Activated T-cell treated with anti-CD3 and anti-CD28 coated beads, Interleukin-2, amount 50 U/mL, for 4 hours (primary cell): ENCODE measurements at places on chromosomes 4 and X. TPM values are rescaled to one million over a fixed set of nuclear protein-coding genes. Genes with fewer than 3 reads are reported as not detected.

- no peak for DNase-seq
Observed at GRCh38 chr4:8099981-8100464, 58.6 kb downstream of the ABLIM2 start.

- no peak for DNase-seq
Observed at GRCh38 chr4:101419336-101420135, 72.2 kb upstream of the PPP3CA start.

DNA sequence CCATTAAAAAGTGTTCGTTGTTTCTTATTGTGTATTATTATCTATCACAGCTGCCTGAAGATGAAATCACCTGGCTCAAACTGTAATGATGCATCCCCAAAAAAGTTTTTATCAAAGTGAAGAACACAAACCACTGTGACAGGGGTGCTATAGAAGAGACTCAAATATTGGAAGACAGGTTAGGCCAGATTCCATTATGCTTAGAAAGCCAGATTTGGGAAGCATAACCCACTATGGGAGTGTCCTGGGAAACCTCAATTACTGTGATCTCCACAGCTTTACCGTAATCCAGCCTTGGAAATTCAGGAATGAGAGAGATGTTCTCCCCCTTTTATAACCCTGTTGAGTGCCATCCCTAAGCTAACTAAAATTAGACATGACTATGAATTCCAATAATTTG, 114.2 kb downstream of the NWD2 start:
- DNase-seq = no peak

- DNase-seq = no peak
Observed at GRCh38 chrX:130975947-130976346, 72.9 kb upstream of the ENOX2 start.

DNA sequence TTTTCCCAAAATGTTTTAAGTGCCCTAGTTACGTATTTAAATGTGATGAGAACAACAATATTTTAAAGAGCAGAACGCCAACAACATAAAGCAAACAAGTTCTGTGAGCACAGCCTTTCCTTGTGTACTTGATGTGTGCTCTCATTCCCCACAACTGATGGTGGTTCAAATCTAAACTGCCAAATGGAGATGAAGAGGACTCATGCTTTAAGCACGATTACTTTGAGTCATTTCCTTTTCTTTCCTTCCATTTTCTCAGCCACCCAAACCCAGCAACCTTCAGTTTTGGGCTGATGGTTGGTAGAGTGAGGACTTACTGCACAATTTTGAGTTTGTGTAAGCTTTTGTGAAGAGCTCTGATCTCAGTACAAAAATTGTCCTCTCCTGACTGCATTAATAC, 1.7 kb downstream of the NSD2 start:
- DNase-seq = no peak

DNA sequence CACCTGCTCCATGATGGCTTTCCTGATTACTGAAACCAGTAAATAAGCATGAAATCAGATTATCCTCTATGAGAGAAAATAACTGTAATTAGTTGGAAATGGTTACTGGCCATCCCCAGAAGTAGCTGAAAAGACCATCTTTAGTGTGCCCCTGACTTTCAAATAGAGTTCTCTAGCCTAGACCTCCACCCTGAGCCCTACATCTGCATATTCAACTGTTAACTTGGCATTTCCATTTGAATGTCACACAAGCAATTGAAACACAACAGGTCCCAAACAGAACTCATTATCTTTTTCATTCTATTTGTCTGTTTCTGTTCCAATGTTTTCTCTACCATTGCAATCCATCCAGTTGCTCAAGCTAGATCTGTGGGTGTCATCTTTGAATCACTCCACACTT, 952.3 kb downstream of the RPA4 start:
- DNase-seq = no peak

DNA sequence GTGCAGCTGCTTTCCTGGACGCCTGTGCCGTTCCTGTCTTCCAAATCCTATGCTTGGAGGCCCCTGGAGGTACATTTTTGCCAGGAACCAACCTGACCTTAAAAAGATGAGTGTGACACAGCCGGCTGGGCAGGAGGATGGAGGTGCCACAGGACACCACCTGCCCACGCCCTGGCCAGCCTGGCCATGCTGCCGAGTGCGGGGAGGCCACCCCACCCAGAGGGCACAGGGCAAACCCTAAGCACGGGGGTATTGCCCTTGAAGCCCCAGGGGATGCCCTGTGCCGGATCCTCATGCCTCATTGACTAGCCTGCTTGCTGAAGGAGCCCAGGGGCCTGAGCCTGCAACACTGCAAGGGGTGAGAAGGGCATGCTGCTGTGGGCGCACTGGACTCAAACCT, 20.1 kb downstream of the FGFR3 start:
- DNase-seq = no peak

- DNase-seq = no peak
Observed at GRCh38 chrX:54509400-54509799, 13.4 kb upstream of the FGD1 start.

GRCh38 chrX:41666251-41666650, 22.5 kb upstream of the GPR34 start:
- no peak for DNase-seq

DNA sequence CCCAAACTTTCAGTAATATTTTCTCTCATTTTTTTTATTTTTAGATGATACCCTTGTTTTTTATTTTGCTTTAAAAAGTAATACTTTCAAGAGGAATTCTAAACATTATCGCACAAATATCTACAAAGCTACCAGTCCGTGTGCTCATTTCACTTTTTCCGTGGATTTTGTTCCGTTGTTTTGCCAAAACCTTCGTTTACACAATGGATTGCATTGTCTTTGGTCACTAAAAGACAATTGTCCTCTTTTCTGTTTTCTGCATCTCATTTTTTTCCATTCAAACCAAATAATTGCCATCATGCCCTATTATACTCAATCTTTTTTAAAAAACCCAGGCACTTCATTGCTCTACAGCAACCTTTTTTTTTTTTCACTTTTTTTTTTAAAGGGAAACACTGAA, 214.9 kb downstream of the CXXC4 start:
- no peak for DNase-seq

DNA sequence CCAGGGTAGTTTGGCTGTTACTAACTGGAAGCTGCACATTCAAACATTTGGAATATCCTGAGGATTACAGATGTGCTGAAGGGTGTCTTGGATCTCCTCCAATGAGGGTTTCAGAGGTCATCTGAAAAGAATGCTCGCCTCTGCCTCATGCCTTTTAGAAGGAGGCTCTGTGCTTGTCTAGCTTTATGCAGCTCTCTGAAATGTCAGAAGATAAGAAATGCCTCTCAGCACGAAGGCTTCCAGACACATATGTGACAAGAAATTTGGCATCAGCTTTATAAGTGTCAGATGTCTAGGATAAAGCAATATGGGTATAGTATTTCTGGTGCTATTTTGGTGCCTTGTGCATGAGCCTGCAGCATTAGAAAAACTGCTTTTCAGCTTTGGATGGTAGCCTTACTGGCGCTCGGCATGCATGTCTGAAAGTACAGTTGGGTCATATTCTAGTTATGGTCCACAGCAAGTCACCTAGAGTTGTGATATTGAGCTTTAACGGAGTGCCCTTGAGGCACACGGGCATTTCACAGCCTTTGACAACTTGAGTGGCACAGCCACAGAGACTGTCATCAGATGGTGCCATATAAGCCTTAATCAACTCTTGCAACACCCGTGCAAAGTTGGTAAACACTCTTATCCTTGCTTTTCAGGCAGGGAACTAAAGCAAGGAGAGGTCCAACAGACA, 70.8 kb upstream of the PGRMC2 start:
- DNase-seq = no peak

- DNase-seq = no peak
Observed at GRCh38 chr4:24862073-24862751, 50.6 kb downstream of the CCDC149 start.

DNA sequence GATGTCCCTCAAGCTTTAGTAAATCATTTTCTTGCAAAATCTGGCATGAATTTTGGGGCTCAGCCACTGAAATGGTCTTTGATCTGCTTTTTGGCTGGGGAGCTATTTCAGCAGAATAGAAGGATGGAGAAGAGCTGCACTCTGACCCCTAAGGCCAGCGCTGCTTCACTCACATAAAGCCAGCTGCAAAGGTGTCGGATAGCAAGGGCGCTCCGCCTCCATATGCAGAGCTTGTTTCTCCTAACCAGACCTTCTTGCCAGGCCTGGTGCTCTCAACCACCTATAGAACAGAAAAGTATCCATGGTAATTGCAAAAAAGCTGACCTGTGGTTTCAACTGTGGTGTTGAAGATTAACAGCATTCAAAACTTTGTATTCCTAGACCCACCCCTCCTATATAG, 24.1 kb upstream of the COQ2 start:
- no peak for DNase-seq

GRCh38 chr4:146278986-146279385, 64.6 kb downstream of the REELD1 start:
- DNase-seq = no peak

GRCh38 chrX:7154041-7154597, 6.2 kb upstream of the PUDP start:
- DNase-seq = no peak

- DNase-seq = no peak
Observed at GRCh38 chr4:114052227-114052626, 72.8 kb upstream of the ARSJ start.

DNA sequence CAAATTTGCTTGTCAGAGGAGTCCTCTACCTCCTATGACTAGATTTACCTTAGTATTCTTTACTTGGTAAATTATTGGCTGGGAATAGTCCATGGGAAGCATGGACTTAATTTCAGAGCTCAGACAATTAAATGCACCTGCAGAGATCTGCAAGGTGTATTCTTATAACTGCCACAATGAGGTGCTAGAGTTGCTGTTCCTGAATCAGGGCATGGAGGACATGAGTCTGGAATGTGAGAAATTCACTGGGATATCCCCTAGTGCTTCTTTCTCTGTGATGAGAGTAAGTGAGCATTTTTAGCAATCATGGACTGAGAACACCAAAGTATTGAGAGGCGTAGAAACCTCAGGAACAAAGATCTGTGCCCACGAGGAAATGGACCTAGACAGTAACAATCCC, 32.9 kb upstream of the GRID2 start:
- no peak for DNase-seq

GRCh38 chr4:139619644-139620043, 46.0 kb upstream of the MGST2 start:
- DNase-seq = no peak

- DNase-seq = peak; percentile 59
Observed at GRCh38 chrX:150362599-150363481, at the start of gene MAMLD1. Gene MAMLD1, plus strand, starts transcription at chrX:150363317. Its CDS starts 82,200 bp downstream, at chrX:150445517.

GRCh38 chrX:9730752-9731151, 34.9 kb downstream of the GPR143 start:
- DNase-seq = no peak

- no peak for DNase-seq
Observed at GRCh38 chr4:111499291-111499690, 646.0 kb upstream of the FAM241A start.

DNA sequence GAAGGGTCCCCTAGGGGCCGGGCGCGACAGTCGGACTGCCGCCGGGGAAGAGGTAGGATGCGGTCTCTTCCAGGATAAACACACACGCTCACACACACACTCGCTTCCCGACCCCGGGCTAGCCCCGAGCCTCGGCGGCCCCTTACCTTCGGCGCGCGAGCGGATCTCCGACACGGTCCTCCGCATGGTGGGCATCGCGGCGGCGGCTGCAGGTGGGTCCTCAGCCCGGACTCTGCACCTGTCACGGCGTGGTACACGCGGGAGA, 294 bp downstream of the ATP8A1 start:
- no peak for DNase-seq

DNA sequence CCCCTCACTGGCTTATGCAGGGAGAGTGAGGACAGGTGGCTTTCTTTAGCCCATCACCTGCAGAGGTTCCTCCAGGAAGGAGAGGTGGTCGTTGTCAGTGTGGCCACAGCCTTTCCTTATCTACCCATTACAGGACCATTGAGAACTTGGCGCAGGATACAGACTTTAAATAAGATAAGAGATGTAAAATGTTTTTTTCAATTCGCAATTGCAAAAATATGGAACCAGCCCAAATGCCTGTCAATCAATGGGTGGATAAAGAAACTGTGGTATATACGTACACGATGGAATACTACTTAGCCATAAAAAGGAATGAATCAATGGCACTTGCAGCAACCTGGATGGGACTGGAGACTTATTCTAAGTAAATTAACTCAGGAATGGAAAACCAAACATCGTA, 6.9 kb upstream of the RNF175 start:
- DNase-seq = no peak

DNA sequence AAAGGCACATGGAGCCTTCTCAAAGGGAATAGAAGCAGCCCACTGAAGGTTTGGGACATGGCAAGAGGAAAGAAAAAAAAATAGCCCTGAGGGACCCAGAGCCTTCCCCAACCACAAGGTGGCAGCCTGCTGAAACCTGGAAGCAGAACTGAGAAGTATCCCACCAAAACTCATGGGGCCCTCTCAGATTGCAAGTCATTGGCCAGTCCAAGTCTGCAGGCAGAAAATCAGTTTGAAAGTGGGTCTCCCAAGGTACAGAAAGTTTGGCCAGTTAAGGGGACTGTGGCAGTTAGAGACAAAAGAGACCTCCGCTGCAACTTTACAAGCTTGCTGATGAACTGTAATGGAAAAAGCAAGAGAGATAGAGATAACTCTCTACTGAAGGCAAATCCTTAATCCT, 155.8 kb downstream of the ANTXR2 start:
- peak; percentile 33 for DNase-seq

- DNase-seq = no peak
Observed at GRCh38 chr4:57220172-57220571, 110.0 kb upstream of the IGFBP7 start.

- no peak for DNase-seq
Observed at GRCh38 chr4:19329631-19330030, 922.1 kb upstream of the SLIT2 start.

DNA sequence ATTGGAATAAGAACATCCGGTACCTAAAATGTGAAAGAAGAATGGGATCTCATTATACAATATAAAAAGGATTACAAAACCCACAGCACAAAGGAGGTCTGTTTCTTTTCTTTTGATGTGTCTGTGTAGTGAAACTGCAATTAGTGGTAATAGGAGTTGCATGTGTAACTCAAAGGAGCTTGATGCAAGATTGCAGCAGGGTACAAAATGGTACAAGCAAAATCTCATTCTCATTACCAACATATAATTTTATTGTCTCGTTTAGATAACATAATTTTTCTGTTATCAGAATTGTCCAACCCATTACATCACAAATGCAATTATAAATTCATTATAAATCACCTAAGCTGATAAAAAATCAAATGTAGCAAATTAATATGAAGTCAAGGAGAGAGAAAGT, 47.1 kb upstream of the CCSER1 start:
- DNase-seq = no peak

Gene SPANXA1
- not detected for total RNA-seq

Gene EDA
- total RNA-seq = 2.6 TPM

Gene CPZ
- total RNA-seq = not detected

Gene ZAR1
- total RNA-seq = not detected

Gene ASB12
- not detected for total RNA-seq

Gene CYP2U1
- 2.2 TPM for total RNA-seq

Gene PPID
- total RNA-seq = 65.6 TPM

Gene ADGRG4
- not detected for total RNA-seq

Gene POF1B
- total RNA-seq = not detected

Gene NPY2R
- total RNA-seq = not detected

Gene NAP1L2
- total RNA-seq = 2.7 TPM

Gene DCHS2
- total RNA-seq = under 0.01 TPM
